ENCODE measurements at places on chromosomes 2 and 18.

DNA sequence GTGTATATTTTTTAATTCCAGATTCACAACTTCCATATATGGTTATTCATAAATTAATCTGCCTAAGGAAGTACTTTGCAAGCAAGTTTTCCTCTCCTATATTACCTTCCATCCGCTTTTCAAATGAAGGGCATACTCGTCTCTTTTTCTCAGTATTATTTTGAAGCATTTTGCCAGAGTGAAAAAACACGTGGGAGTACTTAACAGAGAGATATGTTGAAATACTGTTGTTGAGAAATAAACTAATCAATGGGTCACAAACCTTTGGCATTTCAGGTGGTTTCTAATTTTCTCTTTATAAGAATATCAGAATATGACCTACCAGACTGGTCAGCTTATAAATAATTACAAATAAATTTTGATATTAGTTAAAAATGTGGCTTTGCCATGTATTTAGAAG lies 67.6 kb downstream of the CCDC102B start:
- DNase-seq, result no peak

DNA sequence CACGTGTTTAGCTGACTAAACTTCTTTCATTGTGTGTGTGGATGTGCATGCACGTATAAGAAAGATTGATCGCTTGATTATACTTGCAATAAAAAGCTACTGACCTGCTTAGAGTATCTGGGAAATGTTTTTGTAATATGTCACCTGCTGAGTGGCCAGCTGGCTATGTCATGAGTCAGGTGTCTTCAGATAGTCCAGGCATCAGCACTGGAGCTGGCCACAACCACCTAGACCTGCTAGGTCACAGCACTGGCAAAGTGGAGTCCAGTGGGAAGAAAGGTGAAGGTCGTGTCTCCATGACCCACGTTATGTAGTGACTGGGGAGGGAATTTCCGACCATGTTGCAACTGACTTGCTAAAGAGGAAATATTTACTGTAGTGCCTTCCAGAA lies 147.0 kb downstream of the ESCO1 start:
- no peak for DNase-seq

GRCh38 chr2:45285311-45285710 lies 276.1 kb upstream of the SIX2 start:
- no peak for DNase-seq

DNA sequence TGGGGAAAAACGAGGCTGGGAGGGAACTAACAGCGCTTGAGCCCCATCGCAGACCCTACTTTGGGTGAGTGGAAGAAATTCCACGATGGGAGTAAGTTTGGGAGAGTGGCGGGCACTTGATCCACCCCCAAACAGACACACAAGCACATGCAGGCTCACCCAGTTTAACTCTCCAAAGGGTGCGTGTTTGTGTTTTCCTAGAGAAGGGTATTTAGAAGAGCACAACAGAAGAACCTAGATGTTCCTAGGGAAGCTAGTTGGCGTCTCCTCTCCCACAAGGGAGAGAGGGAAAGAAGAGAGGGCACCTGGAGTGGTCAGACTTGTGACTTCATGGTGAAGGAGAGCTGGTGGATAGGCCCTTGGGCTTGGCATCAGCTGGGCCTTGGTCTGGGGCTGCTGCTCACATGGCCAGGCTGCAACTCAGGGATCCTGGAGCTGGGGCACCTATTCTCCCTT lies 3.2 kb downstream of the GATA6 start:
- no peak for DNase-seq

GRCh38 chr18:9861157-9861556 lies 24.6 kb upstream of the TXNDC2 start:
- DNase-seq, result no peak

- no peak for DNase-seq
Observed at GRCh38 chr2:6148882-6149281, 456.7 kb downstream of the SOX11 start.

All from NB4 (cell line).